Spinal cord (tissue), 10 donors: ENCODE measurements at places on chromosomes 6 and 20. TPM values are rescaled to one million over a fixed set of nuclear protein-coding genes. Genes with fewer than 3 reads are reported as not detected.

Gene GINS1
- 11.5 TPM for total RNA-seq

Gene ARMC2
- total RNA-seq, result 15.1 TPM

DNA sequence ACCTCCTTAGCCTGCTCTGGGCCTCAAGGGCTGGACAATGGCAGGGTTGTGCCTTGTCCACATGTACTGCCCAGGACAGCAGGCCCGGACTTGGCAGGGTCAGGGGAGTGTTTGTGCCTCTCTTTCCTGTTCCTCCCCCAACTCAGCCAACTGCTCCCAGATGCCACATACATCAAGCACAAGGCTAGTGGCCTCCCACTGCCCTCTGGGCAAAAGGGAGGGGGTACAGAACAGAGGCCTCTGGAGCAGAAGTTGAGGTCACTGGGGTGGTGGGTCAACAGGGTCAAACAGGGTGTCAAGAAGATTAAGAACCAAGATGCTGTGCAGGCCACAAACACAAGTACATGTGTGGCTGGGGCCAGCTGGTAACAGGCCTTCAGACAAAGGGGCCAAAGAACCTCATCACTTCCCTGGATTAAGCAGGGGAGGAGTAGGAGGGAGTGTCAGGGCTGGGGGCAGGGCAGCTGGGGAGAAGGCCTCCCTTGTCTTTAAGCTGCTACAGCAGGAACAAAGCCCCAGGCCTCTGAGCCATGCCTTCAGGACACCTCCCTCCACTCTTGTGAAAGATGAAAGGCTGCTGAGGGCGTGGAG, 36.0 kb downstream of the KCNK5 start:
- DNase-seq, result no peak

GRCh38 chr20:17439616-17440296, 91.4 kb downstream of the BFSP1 start:
- DNase-seq, result no peak

Gene PTK6
- 0.06 TPM for total RNA-seq

Gene PRR18
- total RNA-seq, result 3.2 TPM

DNA sequence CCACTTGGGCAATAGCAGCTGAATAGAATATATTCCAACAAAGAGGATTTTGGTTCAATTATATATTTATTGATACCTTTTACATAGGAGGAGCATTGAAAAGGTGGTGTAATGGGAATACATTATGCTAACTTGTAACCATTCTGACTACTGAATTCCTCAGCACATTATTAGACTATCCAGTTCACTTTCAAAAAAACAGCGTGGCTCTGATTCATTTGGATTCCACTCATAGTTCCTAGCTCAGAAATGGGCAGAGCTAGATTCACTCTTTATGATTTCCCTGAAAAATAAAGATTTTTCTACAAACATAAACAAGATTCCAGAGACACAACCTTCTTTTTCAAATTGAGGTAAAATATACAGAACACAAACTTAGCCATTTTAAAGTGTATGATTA, 9.2 kb upstream of the TRERF1 start:
- no peak for DNase-seq

Gene CGA
- not detected for total RNA-seq

Gene C20orf144
- total RNA-seq, result not detected

DNA sequence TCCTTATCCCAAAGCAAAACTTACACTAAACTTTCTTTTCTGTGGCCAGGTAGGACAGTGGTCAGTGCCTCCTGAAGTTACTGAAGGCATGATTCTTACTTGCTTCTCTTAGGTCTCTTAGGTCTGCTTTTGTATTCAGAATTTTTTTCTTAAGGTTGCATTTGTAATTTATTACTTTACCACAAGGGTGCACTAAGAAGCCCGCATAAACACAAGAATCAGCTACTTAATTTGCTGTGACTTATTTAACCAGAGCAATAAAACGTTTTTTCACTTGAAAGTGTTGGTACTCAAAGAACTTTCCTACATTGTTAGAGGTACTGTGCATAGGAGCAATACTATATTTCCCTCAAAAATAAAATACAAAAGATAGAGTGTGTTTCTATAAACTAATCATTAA, 75.4 kb upstream of the LAMA2 start:
- DNase-seq, result no peak

- DNase-seq, result no peak
Observed at GRCh38 chr20:36175475-36175995, 21.0 kb downstream of the EPB41L1 start.
